ENCODE measurements at places on chromosomes 5 and 9.

DNA sequence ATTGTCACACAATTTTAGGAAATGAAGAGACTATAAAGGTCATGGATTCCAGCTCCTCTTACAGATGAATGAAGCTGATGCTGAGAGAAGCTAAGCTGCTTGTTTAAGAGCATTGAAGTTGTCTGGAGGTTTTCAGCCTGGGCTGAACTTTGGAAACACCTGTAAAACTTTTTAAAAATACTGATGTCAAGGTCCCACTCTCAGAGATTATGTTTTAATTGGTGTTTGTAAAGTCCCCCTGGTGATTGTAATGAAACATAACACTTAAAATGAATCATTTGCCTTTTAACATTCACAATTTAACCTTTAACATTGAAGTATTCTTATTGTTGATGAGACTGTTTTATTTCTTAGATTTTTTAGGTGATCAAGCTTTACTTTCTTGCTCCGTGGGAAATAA is 16.4 kb downstream of the RAD23B start:
- DNase-seq: no peak

DNA sequence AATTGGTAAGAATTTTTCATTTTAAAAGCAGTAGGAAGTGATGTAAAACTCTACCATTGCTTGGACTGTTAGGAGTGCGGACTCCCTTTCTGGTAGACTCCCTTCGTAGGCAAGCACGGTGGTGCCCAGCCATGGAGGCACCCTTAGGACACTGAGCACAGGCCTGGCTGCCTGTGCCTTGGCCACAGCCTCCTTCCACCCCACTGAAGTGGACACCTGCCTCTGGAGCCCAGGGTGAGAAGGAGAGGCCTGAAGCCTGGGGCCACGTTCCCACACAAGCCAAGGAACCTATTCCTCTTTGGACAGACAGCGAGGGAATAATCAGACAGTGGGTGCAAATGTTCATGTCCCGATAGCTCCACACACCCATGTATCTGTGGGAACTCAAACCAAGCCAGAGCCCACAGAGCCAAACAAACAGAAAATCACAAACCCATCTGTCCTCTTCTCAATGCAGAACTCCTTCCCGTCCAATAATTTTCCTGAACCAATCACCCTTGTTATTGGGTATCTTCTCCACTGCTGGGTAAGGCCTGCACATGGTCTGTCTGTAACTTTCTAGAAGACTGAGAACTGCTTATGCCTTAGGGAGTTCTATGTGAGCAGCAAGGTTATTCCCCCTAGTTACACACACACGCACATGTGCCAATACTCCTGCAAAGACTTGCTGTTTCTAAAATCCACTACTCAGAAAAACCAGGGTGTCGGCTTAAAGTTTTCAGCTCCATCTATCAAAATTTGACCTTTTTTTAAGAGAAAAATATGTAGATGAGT is 45.2 kb downstream of the UBE2QL1 start:
- no peak for DNase-seq

DNA sequence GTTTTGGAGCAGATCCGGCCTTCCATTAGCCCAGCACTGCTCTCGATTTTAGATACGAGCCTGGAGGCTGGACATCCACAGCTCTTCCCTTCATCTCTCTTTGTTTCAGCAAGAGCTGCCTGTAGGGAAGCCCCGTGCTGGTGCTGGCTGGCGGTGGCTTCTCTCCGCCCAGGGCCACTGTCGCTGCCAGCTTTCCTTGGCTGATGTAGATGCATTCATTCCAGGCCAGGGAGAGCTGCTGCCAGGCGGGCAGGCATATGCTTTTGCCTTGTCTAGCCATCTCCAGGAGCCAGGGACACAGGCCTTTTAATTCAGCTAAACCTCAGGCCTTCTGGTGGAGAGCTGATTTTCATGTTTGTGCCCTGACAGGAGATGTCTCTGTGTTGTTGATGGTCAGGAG is 409.3 kb upstream of the CLINT1 start:
- DNase-seq: no peak

DNA sequence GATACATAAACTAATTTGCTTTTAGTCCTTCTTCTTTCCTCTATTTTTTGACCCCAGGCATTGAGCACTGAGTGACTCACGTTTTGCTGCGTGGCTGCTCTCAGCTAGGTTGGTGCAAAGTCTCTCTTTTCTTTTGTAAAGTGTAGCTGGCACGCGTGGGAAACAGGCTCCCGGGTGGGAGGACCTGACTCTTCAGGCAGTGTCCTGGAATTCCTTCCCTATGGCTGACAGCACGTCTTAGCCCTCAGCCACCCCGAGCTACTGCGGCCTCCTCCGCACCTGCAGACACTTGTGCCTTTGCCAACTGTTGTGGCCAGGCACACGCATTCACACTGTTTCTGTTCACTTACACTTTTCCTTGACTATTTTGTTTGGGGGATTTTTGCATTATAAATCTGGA is 877 bp upstream of the SCGB3A1 start:
- no peak for DNase-seq

DNA sequence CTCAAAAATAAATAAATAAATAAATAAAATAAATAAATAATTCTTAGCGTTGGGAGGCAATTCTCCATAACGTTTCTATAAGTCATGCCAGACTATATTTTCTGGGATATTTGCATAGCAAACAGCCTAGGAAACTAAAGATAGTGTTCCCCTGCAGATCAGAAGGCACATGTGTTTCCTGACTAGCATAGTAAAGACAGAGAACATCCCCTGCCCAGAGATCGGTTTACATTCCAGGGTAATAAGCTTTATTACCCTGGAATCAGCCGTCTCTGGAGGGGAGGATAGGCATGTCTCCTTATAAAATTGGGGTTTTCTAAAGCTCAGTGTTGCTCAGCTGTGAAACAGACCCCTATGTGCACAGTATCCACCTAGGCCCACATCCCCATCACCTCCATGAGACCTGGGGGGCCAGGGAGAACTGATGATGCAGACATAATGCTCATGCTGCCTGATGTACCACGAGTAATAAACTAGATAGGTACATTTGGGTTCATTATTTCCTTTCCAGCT is 36.9 kb upstream of the IFNK start:
- no peak for DNase-seq

DNA sequence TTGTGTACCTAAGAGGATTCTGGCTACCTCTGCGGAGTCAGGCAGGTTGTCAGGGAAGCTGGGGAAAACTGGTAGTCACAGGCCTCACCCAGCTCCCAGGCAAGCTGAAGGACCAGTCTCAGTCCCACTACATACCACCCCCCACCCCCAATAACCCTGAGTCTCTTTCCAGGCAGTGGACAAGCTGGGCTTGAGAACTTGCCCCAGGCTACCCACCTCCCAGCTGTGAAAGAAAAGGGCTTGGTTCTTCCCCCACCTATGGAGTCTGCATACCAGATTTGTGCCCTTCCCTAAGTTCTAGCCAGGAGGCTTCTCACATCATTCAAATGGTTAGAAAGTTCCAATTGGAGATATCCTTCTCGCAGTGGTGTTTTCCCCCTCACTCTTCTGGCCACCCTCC is 1678.8 kb downstream of the MAT2B start:
- no peak for DNase-seq

DNA sequence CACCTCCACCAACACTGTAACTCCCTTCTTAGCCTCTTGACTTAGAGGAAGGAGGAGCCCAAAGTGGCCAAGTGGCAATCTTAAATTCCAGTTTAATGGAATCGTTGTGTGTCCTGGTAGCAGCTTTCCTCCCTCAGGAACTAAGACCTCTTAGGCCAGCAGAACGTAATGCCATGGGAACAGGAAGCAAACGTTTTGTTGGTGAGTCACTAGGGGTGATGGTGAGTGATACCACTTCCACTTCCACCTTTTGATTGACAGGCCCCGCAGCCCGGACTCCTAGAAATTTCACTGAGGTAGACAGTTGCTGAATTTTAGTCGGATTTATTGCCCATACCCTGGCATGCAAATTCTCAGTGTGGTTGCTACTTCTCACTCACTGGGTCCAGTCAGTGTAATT is 94.2 kb upstream of the FBN2 start:
- no peak for DNase-seq

DNA sequence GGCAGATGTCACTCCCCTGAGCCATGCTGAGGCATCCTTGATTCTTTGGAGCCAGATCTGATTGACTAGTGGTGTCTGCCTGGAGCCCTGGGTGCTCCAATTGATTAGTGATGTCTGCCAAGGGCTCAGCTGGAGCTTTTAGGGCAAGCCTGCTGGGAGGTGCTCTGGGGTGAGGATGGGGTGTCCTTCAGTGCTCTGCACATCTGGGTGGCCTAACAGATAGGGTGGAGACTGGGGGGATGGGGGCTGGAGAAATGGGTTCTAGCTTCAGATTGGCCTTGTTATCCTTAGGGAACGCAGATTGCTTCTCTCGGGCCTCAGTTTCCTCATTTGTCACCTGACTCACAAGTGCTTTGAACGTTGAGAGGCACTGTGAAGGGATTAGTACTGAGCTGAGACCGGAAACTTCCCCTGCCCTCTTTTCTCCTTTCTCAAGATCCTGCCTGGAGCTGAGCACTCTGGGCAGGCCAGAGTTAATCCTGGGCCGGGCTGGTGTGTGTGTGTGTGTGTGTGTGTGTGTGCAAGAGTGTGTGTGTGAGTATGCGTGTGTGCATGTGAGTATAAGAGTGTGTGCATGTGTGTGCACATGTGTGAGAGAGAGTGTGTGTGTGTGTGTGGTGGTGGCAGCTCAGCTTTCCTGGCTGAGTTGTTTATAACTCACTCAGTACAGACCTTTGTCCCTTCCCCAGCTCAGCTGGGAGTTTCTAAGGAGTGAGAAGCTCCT is 5.6 kb upstream of the IER5L start:
- DNase-seq: no peak

DNA sequence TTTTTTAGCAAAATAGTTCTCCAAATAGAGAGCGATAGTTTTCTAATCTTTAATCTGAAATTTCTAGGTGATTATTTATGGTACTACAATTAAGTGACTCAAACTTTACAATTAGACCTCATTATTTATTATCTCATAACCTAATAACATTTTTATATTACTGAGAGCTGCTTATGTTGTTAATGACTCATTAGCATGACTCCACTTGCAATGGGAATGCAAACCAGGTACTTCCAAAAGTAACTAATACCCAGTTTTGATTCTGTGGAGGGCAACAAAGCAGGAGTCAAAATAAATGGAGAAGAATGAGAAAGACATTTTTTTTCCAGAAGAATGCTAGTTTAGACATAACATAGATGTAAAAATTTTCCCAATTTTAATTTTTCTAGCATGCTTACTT is 466.0 kb downstream of the PLK2 start:
- DNase-seq: no peak

- no peak for DNase-seq
Observed at GRCh38 chr5:66989286-66989685, 207.3 kb downstream of the CD180 start.

DNA sequence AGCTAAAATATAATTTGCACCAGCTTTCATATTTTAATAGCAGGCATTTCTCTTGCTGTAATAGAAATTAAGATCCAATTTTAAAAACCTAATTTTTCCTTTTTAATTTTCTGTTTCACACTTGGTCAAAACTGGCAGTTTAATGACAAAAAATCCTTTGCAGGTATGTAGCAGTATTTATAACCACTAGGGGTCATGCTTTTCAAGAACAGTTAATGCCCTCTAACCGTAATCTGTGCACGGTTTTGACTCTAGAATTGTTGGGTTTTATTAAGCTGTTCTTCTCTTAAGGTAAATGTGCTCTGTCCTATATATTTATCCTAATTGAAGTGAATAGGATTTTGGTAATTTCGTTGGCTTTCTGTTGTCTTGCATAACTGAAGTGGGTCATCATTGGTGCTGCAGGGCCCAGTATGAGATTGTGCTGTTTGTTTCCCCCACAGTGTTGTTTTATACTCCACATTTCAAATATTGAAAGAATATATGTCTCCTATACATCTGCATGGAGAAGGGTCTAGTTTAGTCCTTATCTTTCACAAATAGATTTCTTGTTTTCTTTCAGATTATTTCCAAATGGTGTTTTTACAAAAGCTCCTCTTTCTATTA is 107.4 kb downstream of the SCAMP1 start:
- DNase-seq: no peak

DNA sequence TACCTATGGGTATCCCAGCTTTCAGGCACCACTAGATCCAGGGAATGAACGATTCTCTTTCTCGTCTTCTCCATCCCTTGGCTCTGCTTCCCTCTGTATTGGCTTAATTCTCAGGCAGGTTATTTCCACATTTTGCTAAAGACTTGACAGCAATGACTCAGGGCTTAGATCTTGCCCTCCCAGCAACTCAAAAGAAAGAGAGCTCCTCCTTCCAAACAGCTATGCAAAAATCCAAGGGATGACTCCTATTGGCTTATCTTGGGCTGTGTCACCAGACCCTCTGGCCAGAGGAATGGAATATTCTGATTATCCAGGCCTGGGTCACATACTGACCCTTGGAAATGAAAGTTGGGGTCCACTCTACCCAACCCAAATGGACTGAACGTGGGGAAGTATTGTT is 270.2 kb downstream of the NTRK2 start:
- no peak for DNase-seq

- no peak for DNase-seq
Observed at GRCh38 chr5:180387798-180388197, 34.7 kb upstream of the GFPT2 start.

GRCh38 chr5:117551236-117551635 is 976.6 kb upstream of the SEMA6A start:
- DNase-seq: no peak

DNA sequence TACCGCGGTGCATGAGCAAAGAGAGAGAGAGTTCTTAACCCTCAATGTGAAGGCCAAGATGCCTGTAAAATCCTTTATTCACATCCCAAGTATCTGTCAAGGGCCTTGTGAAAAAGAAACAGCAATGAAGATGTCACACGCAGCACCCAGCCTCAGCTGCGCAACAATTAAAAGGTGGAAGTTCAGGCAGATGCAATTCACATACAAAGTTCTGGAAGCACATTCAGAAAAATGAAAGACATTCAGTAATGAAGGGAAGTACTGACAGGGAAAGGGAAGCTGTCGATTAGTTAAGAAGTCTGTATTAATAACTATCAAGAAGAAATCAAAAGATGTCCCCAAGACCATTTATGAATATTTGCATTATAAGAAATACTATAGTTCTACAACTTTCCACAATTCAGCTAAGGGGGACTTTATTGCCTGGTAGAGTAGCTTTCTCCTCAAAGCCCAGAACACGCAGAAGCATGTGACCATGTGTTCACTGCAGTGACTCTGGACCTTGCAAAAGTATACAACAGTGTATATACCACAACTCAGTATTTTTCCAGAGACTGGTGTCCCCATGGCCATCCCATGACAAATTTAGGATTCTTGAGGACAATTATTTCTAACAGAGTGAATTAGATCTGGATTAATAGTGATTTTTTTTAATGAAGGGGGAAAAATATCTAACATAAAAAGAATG is 137.5 kb downstream of the CDK5RAP2 start:
- DNase-seq: no peak

DNA sequence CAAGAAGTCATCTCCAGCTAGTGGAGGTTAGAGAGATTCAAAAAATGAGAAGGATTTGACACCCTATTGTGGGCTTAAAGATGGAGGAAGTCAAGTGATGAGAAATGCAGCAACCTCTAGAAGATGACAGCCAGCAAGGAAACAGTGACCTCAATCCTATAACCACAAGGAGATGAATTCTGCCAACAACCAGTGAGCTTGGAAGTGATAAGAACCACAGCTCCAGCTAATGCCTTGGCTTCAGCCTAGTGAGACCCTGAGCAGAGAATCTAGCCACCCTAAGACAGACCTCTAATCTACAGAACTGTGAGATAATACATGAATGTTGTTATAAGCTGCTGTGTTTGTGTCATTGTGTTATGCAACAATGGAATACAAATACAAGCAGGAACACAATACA is 262.4 kb downstream of the GRIA1 start:
- no peak for DNase-seq
